ENCODE measurements at places on chromosomes 12 and 14.

DNA sequence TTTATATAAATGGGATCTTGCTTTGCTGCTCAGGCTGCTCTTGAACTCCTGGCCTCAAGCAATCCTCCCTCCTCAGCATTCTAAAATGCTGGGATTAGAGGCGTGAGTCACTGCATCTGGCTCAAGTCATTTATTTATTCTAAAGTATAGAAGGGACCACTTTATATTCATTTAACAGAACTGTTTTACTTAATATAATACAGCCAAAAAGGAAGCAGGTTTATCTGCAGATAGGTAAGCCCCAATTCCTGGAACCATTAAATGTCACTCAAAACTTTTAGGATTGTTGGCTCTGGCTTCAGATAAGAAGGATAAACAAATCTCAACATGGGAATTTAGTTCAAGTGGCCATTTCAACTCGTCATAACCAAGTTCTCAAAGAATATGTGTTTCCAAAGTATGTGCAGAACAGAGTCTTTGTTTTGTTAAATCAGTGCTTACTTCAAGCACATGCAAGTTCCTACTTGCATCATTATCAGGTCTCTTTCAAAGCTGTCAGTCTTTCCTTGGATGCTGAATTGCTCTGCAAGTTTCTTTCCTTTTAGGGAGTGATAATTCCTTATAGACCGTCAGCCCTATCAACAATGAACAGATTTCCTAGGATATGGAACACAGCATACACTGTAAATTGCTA, 60.4 kb downstream of the KITLG start:
- no peak for DNase-seq

- no peak for DNase-seq
Observed at GRCh38 chr14:92651758-92652406, 96.5 kb downstream of the LGMN start.

- DNase-seq, result no peak
Observed at GRCh38 chr14:91341334-91341733, 76.3 kb downstream of the CCDC88C start.

- DNase-seq, result no peak
Observed at GRCh38 chr14:95531473-95531872, 3.4 kb upstream of the GLRX5 start.

DNA sequence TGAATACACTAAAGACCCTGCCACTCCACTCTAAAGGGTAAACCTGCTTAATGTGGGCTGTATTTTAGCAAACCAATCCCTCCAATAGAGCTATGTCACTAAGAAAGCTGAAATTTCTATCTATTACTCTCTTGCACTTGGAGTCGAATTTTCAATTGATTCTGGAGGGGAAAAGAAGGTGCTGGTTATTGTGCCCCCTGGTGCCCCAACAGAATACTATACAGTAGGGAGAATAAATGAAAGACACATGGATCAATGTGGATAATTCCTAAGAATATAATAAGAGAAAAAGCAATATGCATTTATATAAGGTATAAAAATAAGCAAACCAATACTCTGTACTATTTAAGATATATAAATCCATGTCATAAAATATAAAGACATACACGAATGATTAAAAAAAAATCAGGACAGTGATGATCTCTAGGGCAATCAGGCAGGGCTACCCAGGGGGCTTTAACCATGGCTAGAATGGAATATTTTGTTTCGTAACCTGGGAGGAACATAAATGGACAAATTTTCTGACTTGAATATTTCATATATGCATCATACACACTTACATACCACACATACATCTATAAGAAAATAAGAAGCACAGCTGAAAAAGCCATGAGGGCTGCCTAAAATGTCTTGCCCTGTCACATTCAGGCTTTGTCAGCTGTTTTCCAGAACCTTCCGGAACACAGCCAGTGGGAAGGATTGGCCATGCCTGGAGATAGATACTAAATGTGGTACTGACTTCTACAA, 54.4 kb downstream of the EFCAB11 start:
- no peak for DNase-seq

GRCh38 chr14:34018564-34019244, 67.8 kb upstream of the EGLN3 start:
- no peak for DNase-seq

- DNase-seq, result no peak
Observed at GRCh38 chr12:121568518-121568917, 12.3 kb downstream of the KDM2B start.

DNA sequence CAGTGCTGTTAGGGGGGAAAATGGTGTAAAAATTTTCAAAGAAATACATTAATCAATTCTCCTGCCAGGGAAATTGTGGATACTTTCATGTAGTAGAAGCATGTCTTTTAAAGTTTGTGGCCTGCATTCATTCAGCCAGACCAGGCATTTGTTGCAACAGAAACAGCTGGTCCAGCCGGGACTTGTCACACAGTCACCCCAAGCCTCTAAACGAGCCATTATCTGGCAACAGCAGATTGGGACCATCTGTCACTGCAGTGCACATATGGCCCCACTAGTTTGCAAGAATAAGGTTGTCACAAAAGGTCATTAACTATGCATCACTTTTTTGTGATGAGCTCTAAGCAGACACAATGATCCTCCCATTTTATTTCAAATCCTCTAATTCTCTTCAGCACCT, 193.9 kb downstream of the PHLDA1 start:
- DNase-seq, result no peak

Measured in NCI-H1417 treated with DMSO at 0.1 percent for 48 hours (cell line).